ENCODE measurements at places on chromosomes 5 and 9. TPM values are rescaled to one million over a fixed set of nuclear protein-coding genes. Genes with fewer than 3 reads are reported as not detected.

The KCNV2 gene
- total RNA-seq: not detected

The MPDZ gene
- total RNA-seq: 32.0 TPM

The FBXL17 gene
- total RNA-seq: 15.7 TPM

The ECM2 gene
- total RNA-seq: under 0.01 TPM

The GABRA1 gene
- not detected for total RNA-seq

The SYNPO gene
- total RNA-seq: not detected

The ADAMTS2 gene
- 43.3 TPM for total RNA-seq

The BRINP1 gene
- 0.76 TPM for total RNA-seq

The ZNF618 gene
- 0.39 TPM for total RNA-seq

The HMMR gene
- 3.5 TPM for total RNA-seq

The SETX gene
- 50.4 TPM for total RNA-seq

The GPR151 gene
- not detected for total RNA-seq

The CCNJL gene
- under 0.01 TPM for total RNA-seq

The AFAP1L1 gene
- 5.9 TPM for total RNA-seq

The MARCOL gene
- not detected for total RNA-seq

Data from placental epithelial cell (primary cell).